ENCODE measurements at places on chromosomes 2 and 18.

GRCh38 chr2:186099826-186100225 is 361.2 kb downstream of the FSIP2 start:
- no peak for DNase-seq

DNA sequence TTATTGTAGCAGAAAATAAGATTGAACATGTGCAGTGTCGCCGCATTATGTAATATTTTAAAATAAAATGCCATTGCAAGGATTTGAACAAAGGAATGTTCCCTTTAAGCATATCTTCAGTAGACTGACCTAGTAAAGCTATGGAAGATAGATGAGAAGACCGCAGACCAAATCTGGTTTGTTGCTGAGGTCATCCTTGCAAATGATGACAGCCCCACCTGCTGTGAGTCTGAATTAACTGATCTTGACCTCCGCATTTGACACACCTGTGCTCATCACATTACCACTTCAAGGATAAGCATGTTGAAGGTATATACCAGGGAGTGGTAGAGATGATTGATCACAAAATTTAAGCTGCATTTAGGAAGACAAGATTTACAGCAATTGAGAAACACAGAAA is 96.2 kb downstream of the NYAP2 start:
- DNase-seq = no peak

GRCh38 chr2:234290671-234291070 is 206.2 kb downstream of the ARL4C start:
- peak; percentile 99 for DNase-seq

DNA sequence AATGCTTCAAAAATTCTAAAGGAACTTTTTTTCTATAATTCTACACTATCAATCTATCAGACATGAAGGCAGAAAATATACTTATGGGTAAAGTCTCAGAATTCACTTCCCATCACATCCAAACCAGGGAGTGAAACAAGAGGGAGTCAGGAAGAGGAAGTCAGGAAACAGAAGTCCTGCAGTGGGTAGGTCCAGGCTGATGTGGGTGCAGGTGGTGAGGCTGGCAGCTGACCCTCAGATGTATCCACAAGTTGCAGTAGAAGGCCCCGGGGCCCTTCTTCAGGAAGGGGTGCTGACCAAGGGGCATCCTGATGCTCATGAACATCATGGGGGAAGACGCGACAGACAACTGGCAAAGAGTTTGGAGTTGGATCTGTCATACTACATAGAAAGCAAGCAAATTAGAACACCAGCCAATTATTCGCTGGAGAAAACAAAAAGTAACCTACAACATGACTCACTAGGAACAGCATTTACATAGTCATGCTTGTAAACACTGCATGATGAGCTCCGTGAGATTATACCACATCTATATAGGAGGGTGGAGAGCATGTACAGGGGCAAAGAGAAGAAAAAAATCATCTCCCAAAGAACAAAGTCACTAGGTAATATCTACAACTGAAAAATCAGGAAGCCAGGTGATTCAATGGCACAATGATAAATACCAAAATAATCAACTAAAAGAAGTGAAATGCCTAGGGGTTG is 4.2 kb downstream of the UXS1 start:
- DNase-seq = no peak

- DNase-seq = no peak
These were observed 168.5 kb downstream of the CELF4 start for GRCh38 chr18:37396971-37397720.

DNA sequence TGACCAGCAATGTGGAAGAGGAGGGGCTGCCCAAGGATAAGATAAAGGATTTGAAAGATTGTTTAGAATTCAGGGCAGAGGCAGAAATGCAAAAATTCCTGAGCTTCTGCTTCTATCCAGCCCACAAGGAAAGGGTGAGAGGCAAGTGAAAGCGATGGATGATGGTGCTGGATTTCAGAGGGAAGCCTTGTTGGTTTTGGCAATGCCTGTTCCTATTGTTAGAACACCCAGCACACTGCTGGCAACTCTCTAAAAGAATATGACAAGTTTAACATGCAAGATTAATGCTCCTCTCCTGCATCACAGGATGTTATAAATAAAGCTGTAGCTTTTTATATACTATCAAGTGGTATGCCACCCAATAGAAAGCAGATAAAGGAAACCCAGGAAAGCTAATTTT is 92.6 kb downstream of the ZNF385B start:
- no peak for DNase-seq

DNA sequence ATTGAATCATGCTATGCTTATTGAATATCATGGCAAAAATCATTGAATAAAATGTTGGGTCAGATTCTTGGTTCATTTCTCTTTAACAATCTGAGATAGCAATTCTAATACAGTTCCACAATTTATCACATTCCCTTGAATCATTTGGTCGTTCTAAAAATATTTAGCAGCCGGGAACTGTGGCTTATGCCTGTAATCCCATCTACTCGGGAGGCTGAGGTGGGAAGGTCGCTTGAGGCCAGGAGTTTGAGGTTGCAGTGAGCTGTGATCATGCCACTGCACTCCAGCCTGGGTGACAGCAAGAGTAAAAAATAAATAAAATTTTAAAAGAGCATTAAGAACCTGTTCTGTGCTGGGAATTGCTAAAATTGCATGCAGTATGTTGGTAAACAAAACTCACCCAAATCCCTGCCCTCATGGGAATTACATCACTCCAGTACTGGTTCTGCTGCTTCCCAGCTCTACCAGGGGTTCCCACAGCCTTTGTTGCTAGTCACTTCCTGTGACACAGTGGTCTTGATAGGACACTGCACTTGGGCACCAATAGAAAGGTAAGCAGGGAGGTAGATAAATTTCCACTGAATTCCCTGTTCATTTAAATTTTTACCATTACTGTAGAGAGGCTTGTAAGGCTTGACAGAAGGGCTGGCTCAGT is 200.4 kb downstream of the CTNNA2 start:
- DNase-seq = no peak

DNA sequence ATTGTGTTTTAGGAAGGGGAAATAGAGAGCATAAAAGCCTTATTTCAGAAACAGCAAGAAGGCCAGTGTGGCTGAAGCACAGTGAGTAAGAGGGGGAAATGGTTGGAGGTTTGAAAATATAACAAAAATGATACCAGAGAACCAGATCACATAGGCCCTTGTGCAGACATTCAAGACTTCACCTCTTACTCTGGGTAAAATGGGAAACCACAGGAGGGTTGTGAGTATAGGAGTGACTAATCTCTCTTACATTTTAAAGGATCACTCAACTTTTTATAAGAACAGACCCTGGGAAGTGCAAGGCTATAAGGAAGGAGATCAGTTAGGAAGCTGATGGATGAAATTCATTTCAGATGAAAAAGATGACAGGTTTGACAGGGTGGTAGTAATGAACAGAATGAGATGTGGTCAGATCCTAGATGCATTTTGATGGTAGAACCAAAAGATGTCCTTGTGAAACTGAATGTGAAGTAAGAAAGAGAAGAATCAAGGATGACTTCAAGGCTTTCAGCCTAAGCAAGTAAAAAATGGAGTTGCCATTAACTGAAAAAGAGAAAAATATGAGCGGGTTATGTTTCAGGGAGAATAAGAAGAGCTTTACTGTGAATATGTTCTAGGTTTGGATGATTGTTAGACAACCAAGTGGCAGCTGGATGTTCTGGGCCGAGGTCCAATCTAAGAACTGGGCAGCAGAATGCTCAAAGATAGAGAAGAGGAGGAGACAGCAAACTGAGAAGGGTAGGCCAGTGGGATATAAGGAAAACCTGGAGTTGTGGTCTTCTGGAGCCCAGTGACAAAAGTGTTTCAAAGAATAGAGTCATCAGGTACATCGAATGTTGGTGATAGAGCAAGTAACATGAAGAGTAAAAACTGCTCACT is 65.1 kb downstream of the USP40 start:
- peak; percentile 75 for DNase-seq

- peak; percentile 55 for DNase-seq
These were observed at the start of gene GPR35 for GRCh38 chr2:240624950-240625621. Gene GPR35 (plus strand): TSS chr2:240625480. CDS start chr2:240629953, 4,473 bp downstream.

DNA sequence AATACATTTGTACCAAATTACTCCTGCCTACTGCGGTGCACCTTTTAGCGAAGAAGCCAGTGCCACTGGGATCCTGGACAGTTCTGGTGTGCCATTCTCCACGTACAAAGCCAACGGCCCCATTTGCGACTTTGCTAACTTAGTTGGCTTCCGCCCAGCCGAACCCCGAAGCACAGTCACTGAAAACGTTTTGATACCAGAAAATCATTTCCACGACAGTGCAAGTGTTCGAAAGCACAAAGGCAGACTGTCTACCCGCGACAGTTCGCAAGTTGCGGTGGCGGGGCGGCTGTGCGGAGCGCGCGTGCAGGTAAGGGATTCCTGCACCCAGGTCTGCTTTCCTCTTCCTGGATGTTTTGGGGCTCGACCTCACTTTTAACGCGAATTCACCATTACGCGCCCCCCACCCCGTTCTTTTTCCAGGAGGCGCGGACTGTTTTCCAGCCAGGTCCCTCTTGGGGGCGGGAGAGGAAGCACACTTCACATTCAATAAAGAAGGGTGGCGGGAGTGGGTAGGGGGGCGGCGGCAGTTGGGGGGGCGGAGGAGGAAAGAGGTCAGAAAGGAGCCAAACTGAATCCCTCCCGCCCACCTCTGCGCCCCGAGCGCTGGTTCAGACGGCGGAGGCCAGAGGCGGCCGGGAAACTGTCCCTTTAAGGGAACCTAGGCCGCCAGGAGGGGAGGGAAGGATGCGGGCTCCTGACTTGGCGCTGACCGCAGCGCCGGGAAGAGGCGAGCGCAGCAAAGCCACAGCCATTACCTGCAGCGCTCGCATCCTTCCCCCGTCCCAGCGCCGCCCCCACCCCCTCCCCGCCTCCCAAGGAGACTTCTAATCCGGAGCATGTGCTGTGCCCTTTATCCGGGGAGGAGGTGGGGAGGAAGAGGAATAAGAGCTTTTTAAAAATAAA is 107.4 kb upstream of the KCTD1 start:
- DNase-seq = no peak

GRCh38 chr2:26411419-26411818 is 9.7 kb downstream of the DRC1 start:
- no peak for DNase-seq

GRCh38 chr2:15999596-16000469 is 59.5 kb downstream of the MYCN start:
- no peak for DNase-seq
